ENCODE measurements at places on chromosomes 1 and 21.

DNA sequence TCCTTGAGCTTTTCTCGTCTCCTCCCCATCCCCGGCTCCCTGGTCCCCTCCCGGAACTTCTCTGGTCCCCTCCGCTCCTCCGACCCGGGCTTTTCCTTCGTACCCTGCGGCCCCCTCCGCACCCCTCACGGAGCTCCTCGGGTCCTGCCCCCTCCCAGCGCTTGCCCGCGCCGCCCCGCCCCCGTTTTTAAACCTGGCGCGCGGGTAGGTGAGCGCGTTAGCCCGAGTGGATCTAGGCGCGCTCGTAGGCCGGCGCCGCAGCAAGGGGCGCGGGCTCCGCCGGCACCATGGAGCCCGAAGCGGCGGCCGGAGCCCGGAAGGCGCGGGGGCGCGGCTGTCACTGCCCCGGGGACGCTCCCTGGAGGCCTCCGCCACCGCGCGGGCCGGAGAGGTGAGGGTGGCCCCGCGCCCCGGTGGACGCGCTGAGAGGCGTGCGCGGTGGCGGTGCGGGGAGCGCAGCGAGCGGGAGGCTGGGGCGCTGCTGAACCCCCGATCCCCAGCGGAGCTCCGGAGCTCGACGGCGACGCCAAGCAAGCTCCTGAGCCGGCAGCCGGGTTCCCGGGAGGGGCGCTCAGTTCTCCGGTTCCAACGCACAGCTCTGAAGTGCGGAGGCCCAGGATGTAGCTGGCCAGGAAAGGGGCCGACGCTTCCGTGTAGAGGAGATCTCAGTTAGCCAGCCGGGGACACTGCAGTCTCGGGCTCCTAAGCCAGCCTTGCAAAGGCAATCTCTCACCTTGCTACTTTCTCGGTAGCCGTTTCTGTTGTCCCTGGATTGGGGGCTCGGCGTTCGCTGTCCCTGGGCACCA is at the start of gene RIPPLY3:
TSS of gene RIPPLY3 (plus strand) at position 217 of the 806 bp plus-strand sequence. CDS start at position 288, 71 bp downstream.
- no peak for DNase-seq

- DNase-seq, result no peak
These were observed 9.3 kb downstream of the MYOC start for GRCh38 chr1:171643156-171643555.

GRCh38 chr1:185561629-185562028 is 172.6 kb upstream of the HMCN1 start:
- no peak for DNase-seq

DNA sequence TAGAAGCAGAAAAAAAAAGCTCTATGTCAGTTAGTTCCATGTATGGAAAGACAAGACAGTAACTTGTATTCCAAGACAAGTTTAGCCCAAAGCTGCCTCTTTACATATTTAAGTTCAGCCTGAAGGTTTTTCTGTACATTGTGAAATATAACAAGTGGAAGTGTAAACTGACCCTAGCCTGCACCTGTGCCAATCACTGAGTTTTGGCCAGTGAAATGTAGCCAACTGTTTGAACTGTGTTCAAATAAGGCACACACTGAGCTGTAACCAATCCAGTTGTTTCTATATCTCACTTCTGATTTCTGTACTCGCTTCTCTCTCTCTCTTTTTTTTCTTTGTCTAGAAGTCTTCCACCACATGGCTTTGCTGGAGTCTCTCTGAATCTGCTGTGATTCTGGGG is 1227.1 kb downstream of the NCAM2 start:
- no peak for DNase-seq

GRCh38 chr1:205449750-205450443 is 5.9 kb downstream of the BLACAT1 start:
- peak; percentile 48 for DNase-seq

GRCh38 chr1:185464777-185465176 is 147.7 kb upstream of the IVNS1ABP start:
- no peak for DNase-seq

DNA sequence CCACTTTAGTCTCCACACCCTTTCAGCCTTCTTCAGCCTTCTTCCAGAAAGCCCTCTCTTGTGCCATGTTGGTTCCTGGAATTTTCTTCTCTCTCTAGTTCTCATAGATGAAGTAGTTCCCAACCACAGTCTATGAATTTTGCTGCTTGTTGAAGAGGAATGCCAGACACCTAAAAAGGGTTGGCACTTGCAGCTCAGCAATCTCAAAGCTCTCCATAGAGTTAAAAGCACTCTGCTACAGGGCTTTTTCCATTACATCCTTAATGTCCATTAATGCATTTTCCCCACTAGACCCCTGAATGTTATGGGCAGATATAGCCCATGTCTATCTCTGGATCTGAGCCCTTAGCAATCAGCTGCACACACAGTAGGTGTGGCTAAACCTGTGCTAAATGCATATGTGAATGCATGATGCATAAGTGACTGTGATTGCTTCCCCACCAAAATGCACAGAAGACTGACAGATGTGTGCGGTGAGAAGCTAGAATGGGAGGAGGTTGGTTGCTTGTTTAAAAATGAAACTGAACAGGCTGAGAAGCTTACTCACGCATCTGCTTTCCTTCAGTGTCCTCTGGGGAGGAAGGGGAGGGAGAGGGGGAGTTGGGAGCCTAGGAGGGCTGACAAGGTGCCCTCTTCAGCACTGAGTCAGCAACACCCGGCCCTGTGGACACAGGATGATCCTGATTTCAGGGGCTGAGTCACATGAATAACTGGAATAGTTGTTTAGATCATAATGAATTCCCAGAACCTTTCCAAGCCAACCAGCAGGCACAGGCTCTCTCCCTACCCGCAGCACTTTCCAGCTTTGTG is 146.1 kb upstream of the FGGY start:
- DNase-seq, result peak; percentile 81

DNA sequence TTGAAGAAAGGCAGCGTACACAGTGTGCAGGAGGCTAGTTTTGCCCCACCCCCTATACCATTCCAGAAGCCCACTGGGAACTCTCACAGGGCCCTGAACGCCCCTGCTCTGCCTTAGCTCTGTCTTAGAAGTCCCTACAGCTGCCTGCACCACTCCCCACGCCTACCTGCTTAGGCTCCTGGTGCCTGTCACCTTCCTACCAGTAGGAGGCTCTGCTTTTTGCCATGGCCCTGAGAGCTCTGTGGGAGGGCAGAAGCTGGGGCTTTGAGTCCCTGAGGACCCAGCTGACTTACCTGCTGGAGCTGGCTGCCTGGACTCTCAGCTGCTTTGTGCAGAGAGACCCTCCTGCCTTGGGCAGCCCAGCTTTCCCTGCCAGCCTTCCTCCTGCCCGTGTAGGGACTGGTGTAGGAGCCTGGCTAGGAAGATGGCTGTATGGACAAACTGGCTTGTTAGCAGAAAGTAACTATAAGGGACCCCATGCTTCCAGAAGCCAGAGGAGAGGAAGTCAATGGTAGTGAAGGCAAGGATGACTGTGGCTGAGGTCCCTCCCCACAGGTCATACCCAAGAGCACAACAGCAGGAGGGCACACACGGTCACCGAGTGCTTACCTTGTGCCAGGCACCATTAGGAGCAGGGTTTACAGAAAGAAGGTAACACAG is 9.8 kb upstream of the CELSR2 start:
- peak; percentile 32 for DNase-seq

DNA sequence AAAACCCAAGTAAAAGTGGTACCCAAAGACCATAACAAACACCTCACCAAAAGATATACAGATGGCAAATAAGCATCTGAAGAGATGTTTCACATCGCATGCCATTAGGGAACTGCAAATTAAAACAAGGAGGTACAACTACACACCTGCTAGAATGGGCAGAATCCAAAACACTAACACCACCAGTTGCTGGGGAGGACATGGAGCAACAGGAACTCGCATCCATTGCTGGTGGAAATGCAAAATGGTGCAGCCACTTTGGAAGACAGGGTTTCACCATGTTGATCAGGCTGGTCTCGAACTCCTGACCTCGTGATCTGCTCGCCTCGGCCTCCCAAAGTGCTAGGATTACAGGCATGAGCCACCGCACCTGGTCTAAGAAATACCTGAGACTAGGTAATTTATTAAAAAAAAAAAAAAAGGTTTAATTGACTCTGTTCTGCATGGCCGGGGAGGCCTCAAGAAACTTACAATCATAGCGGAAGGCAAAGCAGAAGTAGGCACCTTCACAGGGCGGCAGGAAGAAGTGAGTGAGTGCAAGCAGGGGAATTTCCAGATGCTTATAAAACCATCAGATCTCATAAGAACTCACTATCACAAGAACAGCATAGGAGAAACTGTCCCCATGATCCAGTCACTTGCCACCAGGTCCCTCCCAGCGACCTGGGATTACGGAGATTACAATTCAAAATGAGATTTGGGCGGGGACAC is 30.2 kb upstream of the PRSS38 start:
- DNase-seq, result no peak

DNA sequence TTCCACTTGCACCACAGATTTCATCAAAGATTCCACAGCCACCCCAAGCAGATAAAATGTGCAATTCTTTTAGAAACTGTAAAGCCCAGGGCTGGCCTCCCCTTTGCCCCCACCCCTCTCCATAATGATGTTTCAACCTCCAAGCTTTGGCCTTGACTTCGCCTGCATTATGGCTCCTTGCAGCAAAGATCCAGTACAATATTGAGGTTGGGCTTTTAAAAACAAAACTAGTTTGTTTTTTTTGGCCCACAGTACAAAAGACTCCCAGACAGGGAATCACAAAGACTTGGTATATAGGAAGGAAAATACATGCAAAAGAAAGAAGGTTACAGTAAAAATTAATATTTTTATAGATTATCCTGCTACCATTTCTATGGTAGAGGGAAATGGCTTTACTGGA is 356.5 kb upstream of the PTBP2 start:
- DNase-seq, result no peak

GRCh38 chr1:101004061-101004460 is 21.5 kb downstream of the DPH5 start:
- no peak for DNase-seq

GRCh38 chr21:21508859-21509258 is 510.6 kb downstream of the NCAM2 start:
- no peak for DNase-seq

- no peak for DNase-seq
These were observed 429.4 kb upstream of the TMPRSS15 start for GRCh38 chr21:18832950-18833349.

DNA sequence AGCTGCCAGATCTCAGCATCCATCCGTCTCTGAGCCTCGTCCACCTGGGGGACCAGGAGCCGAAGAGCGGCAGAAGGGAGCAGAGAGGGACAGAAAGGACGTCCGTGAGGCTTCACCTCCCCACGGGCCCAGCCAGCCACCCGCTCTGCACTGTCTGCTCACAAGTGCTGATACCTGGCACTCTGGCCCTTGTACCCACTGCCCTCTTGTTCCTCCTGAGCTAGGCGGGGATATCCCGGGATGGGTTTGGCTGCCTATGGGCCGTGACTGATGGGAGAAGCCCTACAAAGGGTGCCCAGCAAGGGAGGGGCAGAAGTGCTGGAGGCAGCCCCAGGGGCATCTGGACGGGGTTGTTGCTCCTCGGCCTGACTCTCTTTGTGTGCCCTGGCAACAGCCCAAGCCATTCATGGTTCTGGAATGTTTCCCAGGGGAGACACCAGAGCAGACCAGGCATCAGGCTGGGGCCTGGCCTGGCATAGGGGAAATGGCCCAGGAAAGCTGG is 57.6 kb downstream of the LDLRAD2 start:
- peak; percentile 82 for DNase-seq

GRCh38 chr1:59577774-59578173 is 237.0 kb upstream of the HOOK1 start:
- no peak for DNase-seq

DNA sequence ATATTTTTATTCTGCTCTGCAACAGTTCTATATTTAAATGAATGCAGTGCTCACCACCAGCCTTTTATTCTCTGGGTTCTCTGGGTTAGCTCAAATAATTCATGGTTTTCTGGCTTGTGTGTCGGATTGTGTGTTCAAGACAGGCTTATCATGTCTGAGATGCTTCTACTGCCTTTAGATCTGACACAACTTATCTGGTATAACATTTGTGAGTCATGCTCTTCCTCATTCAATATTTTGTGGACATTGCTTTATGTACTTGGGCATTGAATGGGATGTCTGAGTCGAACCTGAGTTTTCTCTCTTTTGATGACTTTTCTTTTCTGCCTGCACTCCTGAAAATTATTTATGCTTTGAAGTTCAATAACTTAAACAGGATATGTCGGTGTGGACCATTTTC is 17.6 kb upstream of the PKP1 start:
- no peak for DNase-seq

- no peak for DNase-seq
These were observed 34.5 kb downstream of the SLC45A1 start for GRCh38 chr1:8352471-8352845.

DNA sequence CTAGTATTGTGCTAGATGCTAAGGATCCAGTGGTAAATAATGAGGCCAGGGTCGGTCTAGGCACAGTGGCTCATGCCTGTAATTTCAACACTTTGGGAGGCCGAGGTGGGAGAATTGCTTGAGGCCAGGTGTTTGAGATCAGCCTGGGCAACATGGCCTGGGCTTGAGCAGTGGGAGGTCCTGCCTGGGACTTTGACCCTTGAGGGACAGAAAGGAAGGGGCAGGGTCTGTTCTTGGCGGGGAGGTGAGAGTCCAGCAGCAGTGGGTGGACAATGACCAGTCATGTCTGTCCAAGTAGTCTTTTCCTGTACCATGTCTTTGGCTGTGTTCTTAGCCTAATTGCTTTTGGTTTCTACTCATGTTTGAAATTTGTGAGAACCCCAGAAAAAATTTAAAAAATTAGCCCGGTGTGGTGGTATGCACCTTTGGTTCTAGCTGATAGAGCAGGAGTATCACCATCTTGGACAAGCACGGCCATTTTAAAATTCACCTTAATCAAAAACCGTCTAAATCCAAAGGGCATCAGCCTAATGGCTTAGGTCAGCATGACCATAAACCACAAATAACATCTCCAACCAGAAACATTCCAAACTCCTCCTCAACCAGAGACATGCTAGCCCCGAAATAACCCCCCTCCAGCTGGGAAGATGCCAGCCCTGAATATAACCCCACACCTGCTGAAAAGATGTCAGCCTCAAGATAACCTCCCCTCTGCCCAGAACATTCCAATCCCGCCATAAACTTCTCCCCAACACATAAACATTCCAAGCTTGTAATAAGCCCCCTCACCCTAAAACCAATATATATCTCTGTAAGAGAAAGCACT is 6.8 kb upstream of the AK2 start:
- no peak for DNase-seq

- no peak for DNase-seq
These were observed 18.3 kb downstream of the SUSD4 start for GRCh38 chr1:223345720-223346119.

All from Right ventricle myocardium inferior (tissue), 1 donor.